Activated naive CD4-positive, alpha-beta T cell treated with anti-CD3 and anti-CD28 coated beads for 36 hours (primary cell): ENCODE measurements at places on chromosomes 6 and 20. TPM values are rescaled to one million over a fixed set of nuclear protein-coding genes. Genes with fewer than 3 reads are reported as not detected.
A peak's percentile ranks its signal among the peaks of the same experiment; 100 is the strongest.

RBPJL gene
- not detected for total RNA-seq

APCDD1L gene
- not detected for total RNA-seq

DNA sequence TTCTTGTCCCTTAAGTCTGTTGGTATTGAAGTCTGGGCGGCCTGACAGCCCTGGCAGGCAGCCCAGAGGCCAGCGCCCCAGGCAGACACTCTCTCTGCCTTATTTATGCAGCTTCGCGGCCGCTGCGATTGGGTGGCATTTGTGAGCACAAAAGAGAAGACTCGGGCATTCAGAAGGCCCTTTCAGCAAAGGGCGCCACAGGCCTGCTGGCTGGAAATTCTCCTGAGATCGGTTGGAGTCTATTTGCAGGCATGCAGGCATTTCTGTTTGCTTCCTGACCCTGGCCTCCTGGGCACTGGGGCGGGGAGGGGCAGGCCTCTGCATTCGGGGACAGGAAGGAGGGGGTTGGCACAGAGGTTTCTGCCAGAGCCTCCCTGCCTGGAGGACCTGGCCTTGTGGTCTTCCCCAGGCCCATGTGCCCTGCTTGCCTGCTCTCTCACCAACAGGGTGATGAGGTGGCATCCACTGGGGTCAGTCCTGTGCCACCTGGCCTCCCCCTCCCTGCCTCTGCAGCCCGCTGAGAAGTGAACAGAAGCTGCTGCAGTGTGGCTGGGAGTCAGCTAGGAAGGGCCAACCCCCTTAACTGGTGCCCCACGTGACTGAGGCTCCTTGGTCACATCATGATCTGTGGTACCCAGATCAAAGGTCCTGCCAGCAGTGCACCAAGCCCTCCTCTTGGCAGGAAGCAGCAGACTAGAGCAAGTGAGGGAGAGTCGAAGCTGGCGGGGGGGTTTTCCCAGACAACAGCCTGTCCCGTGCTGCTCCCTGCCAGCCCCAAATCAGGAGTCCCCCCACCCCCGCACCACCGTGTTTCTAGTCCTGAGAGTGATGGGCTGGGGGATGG, 16.6 kb upstream of the CCDC167 start:
- peak; percentile 98 for DNase-seq

GRCh38 chr6:107154131-107154800, 39.0 kb upstream of the BEND3 start:
- DNase-seq, result no peak

DNA sequence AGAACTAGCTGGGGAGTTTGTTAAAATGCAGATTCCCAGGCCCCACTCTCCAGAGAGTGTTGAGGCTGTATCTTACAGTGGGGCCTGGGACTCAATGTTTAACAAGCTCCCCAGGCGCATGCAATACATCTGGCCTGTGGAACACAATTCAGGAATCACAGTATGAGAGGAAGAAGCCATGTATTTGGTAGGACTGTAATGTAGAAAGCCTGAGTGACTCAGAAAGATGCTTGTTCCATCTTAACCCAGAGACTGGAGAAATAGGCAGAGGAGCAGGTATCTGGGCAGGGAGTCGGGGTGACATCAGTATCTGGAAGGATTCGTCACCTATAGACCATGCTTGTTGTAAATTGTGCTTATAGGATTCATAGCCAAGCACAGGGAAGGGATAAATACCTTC, 90.5 kb downstream of the UNC5CL start:
- DNase-seq, result no peak

- DNase-seq, result no peak
Observed at GRCh38 chr6:136351518-136352110, 62.0 kb upstream of the BCLAF1 start.

DNA sequence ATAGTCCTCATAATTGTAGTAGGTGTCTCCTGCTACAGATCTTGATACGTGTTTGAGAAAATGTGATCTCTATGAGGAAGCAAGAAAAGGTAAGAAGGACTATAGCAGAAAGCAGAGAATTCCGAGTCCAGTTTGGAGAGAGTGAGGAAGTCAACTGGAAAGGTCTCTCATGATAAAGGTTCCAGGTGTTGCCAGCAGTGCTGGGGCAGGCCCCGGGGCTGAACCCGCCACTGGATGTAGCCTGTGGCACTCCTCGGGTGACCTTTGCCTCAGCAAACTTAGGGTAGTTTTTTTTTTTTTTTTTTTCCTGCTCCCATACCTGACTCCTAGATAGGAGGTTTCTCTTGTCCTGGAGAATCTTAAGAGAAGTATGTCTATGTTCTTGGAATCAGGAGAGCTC, 62.8 kb downstream of the FAM120B start:
- DNase-seq, result no peak

- DNase-seq, result no peak
Observed at GRCh38 chr6:146855889-146856288, 257.1 kb downstream of the ADGB start.

DNA sequence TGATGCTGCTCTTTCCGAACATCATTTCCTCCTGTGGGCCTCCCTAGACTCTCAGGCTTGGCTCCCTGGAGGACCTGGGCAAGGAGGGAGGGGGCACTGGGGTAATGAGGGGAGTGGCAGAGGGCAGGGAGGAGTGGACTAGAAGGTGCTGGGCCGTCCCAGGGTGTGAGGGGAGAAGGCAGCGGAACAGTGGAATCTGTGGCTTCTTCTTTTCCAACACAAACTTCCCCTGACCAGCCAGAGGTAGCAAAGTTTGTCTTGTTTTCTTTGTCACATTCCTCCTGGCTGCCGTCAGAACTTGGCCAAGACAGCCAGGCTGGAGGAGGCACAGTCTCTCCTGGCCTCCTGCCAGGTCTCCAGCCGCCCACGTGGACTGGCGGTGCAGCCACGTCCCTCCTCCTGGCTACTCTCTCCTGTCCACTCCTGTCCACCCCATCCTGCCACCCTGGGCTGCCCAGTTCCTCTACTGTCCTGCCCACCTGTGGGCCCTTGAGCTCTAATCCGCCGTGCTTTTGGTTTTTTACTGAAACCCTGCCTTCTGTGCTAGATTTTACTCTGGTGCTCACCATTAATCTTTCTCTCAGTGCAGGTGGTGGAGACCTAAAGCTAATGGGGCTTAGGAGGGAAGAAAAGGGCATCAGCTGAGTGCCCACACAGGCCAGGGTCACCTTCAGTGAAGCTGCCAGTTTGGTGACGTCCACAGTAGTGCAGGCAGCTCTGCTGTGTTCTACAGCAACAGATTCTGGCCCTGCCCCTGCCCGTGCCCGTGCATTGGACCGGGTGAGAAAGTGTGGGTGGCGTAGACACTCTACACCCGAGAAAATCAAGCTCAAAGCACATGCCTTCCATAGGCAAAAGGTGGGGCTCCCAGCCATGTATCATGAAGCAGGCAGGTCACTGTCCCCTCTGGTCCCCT, 2.8 kb upstream of the CDSN start:
- DNase-seq, result no peak

GRCh38 chr6:34239893-34240292, 3.2 kb downstream of the HMGA1 start:
- no peak for DNase-seq

- DNase-seq, result peak; percentile 24
Observed at GRCh38 chr6:52160472-52161104, 25.6 kb upstream of the IL17A start.

DNA sequence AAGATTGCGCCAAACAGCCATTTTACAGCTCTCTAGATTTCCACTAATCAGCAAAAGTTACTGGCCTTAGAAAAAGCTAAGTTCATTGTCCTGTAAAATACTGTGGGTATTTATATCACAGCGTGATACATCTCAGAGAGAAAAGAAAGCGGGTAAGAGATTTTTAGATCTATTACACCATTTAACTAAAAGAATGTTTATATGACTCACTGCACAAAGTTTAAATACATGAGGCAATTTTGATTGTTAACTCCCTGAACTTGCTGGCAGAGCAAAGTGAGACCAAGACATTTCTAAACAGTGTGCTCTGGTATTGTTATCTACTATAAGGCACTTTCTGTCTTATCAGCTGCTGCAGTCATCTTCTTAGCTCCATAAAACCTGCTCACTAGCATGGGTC, 314.3 kb downstream of the EPHA7 start:
- no peak for DNase-seq

GRCh38 chr20:46954490-46955038, 59.9 kb downstream of the EYA2 start:
- no peak for DNase-seq

- no peak for DNase-seq
Observed at GRCh38 chr20:54346276-54346675, 129.1 kb upstream of the DOK5 start.
